ENCODE measurements at places on chromosomes 3 and 15. TPM values are rescaled to one million over a fixed set of nuclear protein-coding genes. Genes with fewer than 3 reads are reported as not detected.

The CX3CR1 gene
- not detected for total RNA-seq

DNA sequence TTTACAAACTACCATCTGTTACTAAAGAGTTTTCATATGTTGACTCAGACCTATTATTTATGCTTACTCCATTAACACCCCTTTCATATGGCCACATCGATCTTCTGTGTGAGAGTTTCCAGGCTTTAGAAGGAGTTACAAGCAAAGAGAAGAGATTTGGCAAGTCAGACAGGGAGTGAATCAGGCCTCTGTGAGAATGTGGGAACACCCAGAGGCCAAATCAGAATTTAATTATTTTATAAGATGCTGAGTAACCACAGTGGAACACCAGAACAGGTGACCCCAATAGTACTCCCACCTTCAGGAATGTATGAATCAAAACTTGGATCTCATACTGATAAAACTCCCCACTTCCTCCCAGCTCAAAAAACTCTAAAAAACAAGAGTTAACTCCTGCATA, 42.0 kb downstream of the IFT57 start:
- no peak for DNase-seq

DNA sequence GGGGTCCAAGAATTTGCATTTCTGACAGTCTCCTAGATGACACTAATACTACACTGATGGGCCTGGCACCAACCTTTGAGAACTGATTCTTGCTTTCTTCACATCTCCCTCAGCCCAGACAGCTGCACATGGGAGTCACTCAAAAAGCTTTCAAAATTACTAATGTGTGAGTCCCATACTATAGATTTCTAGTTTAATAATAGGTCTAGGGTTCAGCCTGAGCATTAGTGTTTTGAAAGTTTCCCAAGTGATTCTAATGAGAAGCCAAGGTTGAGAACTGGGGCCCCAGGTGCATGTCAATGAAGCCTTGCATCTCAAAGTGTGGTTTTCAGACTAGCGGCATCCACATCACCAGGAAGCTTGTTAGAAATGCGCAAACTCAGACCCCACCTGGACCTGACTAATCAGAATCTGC, 159.9 kb upstream of the CMC1 start:
- DNase-seq: no peak

The CACNA1D gene
- total RNA-seq: 36.3 TPM

GRCh38 chr15:89472785-89473256, 23.6 kb downstream of the RHCG start:
- peak; percentile 83 for DNase-seq

DNA sequence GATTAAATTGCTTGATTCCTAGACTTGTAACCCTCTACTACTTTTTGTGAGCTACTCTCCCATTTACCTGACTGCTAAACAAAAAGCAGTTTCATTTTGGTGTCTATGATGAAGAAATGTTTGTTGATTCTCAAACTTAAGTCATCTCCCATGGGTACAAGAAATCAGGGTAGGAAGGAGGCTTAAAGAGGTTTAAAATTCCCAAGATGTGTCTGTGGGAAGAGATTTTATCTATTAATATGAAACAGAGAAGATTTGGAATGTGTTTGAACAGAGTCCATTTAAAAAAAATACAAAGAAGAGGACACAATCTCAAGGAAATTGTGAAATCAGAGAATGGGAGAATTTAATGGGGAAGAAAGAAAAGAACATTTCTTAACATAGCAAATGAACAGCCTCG, 14.8 kb downstream of the P3H2 start:
- no peak for DNase-seq

GRCh38 chr3:40243056-40243455, 66.5 kb upstream of the EIF1B start:
- no peak for DNase-seq

GRCh38 chr15:80636675-80637074, 58.4 kb upstream of the ABHD17C start:
- no peak for DNase-seq

DNA sequence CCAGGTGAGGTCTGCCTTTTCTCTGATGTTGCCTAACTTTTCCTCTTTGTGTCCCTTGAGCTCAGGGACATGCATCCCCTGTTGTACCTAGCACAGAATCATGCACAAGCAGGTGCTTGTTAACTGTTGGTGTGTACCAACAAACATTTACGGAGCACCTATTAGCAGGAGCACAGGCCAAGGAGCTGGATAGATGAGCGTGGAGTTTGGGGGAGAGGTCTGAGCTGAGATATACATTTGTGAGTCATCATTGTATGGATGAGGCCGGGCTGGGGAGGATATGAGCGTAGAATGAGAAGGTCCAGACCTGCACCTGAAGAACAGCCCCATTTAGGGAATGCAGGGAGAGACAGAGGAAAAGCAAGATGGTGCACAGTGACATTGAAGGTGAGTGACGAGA, 53.4 kb downstream of the SMAD3 start:
- DNase-seq: no peak

The IGSF10 gene
- total RNA-seq: 0.24 TPM

Measured in Calu3 (cell line).